ENCODE measurements at places on chromosomes 7 and 10.

DNA sequence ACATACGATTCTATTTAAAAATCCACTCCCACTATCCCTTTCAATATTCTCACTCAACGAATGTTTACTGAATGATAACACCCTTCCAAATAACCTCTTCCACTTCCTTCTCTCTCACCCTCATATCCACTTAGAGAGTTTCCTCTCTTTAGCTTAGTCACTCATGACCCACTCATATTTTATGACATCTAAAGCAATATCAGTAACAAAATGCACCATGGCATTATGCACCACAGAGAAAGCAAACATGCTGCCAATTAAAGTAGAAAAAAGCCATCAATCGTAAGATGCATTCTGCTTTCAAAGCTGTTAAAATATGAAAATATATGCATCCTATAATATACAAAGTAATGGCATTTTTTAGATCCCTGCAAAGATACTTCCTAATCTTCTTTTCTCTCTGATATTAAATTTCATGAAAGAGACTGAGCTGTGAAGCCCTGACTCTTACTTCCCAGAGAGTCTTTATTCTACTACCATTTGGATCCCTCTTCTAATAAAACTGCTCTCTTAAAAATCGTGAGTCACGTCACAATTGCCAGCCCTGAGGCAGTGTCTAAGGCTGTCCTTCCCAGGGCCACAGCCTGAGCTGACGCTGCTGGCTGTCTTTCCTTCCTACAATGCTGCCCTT is 283.0 kb upstream of the KLF6 start:
- DNase-seq: no peak

DNA sequence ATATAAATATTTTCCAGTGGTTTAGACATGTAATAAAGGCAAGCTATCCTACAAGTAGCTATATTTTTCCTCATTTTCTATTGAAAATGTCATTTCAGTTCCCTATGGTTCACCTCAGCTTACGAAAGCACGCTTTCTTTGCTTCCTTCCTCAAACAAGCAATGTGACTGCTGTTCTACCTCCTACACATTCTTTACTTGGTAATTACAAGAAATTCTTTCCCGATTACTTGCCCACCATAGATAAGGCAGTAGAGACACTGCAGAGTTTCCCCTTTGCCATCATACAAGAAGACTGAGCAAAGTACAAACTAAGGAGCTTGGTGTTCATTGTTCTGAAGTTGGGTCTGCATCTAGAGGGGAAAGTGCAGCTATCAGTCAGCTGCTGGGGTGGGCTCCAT is 249.4 kb downstream of the CRPPA start:
- DNase-seq: no peak

DNA sequence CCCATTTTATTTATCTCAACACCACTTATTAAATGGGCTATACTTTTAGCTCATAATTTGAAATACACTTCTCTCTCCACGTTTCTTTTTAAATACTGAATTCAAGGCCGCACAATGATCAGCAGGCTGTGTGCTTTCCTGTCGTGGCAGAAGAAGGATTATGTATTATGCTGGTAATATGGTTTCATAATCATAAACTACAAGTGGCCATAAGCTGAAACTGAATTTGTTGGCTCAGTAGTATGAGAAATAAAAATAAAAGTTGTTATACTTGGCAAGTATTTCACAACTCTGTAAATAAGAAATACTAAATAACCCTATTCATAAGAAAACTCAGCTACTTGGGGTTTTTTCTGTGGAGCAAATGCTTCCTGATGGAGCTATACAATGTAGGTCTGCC is 313.6 kb downstream of the DOCK4 start:
- DNase-seq: no peak

DNA sequence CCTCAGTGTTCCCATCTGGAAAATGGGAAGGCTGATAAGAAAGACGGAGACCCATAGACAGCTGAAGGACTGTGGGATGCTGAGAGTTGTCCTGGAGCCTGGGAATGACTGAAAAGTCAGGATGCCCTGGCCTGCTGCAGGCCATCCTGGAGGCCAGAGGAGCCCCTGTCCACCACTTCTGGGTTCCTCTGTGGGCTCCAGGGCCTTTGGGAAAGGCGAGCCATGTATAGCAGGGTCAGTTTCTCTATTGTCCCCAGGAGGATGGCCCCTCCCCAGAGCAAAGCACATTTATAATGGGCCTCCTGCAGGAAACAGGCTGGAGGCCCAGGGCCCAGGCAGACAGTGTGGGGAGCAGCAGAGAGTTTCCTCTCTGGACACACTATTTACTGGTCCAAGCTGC is 471.4 kb upstream of the MGMT start:
- no peak for DNase-seq

DNA sequence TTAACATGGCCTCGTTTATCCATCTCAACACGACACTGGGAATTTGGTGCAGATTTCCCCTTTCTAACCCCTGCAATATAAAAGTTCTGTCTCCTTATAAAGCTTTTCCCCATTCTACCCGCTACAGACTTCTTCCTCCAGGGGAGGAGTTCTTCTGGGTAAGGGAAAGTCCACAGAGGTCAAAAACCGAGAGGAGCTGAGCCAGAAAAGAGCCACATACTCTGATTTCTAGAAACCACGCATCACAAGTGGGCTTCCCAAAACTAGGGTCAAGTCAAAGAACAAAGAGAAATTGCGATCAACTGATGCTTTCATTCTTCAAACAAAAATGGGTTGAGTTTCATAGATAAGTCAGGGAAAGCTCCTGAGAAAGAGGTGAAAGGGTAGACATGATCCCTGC is 6.8 kb downstream of the IL6 start:
- no peak for DNase-seq

- DNase-seq: no peak
Measured at GRCh38 chr10:16016688-16017087, 156.4 kb upstream of the MINDY3 start.

GRCh38 chr7:143280566-143280965 is 4.2 kb upstream of the TMEM139 start:
- DNase-seq: no peak

- no peak for DNase-seq
Measured at GRCh38 chr7:32217341-32218153, 147.3 kb upstream of the PDE1C start.

DNA sequence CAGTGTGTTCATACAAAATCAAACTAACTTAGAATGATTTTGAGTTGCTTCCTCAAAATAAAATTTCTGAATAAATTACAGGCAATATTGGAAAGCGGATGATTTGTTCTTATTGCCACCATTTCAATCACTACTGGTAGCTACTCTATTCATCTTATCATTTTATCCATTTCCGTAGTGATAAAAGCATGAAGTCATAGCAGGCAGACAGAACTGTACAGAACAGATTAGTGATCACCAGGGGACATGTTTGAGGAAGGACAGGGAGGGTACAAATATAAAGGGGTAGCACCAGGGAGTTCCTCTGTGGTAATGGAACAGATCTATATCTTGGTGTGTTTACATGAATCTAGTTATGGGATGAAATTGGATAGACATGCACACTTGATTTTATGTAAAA is 138.5 kb downstream of the WNT2 start:
- no peak for DNase-seq

DNA sequence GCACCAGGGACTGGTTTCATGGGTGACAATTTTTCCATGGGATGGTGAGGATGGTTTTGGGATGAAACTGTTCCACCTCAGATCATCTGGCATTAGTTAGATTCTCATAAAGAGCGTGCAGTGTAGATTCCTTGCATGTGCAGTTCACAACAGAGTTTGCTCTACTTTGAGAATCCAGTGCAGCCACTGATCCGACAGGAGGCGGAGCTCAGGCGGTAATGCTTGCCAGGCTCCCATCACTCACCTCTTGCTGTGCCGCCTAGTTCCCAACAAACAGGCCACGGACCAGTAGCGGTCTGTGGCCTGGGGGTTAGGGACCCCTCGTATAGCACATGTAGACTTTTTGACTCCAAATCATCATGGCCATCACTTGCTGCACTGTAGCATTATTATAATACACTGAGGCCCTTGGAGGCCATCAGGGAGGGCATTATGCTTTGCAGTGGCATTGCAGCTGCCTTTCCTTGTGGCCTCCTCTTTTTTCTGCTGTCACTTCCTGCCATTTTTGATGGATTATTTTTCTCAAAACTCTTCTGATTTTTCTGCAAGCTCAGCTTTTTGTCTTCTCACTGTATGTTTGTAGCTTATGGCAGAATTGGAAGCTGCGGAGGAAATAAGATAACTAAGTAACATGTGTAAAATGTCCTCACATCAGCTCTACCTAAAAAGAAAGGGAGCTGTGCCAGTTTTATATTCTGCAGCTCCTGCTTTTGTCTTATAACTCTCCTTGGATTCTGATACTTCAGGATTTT is 18.5 kb downstream of the CSGALNACT2 start:
- no peak for DNase-seq

DNA sequence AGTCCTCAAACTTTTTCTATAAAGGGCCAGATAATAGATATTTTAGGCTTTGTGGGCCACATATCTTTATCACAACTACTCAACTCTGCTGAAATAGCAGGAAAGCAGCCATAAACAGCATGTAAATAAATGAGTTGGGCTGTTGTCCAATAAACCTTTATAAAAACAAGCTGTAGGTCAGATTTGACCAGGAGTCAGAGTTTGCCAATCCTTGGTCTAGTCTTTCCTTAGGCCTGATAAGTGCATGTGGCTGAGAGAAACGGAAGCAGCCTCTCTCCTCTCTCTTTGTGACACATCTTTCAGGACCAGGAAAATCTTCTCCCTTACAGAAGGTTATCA is 724.5 kb downstream of the GRID1 start:
- DNase-seq: no peak

- no peak for DNase-seq
Measured at GRCh38 chr7:87148332-87148955, 3.8 kb upstream of the DMTF1 start.

DNA sequence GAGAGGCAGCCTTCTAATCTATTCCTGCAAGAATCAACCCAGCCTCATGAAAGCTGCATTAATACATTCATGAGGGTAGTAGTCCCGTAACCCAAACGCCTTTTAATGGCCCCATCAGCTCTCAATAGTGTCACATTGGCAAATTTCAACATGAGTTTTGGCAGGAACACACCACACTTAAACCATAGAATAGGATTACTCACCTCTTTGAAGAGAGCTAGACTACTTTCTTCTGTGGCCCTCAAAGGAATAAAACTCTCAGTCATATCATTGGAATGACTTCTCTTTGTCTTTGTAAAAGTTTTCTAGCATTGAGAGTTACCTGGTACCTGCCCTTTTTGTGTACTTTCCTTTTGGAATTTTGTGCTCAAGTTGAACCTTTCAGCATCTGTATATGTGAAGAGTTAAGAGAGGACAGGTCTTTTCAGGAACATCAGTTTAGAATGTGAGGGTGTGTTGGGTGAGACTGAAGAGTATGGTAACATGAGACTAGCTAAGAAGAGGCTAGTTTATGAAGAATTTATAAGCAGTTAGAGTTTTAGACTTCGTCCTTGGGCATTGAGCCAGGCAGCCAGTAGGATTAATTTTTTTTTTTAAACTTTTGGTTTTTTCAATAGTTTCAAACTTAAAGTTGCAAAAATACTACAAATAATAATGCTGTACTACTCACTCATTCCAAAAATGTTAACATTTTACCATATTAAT is 92.6 kb downstream of the MLLT10 start:
- no peak for DNase-seq

- no peak for DNase-seq
Measured at GRCh38 chr10:106771154-106771553, 393.4 kb downstream of the SORCS1 start.

DNA sequence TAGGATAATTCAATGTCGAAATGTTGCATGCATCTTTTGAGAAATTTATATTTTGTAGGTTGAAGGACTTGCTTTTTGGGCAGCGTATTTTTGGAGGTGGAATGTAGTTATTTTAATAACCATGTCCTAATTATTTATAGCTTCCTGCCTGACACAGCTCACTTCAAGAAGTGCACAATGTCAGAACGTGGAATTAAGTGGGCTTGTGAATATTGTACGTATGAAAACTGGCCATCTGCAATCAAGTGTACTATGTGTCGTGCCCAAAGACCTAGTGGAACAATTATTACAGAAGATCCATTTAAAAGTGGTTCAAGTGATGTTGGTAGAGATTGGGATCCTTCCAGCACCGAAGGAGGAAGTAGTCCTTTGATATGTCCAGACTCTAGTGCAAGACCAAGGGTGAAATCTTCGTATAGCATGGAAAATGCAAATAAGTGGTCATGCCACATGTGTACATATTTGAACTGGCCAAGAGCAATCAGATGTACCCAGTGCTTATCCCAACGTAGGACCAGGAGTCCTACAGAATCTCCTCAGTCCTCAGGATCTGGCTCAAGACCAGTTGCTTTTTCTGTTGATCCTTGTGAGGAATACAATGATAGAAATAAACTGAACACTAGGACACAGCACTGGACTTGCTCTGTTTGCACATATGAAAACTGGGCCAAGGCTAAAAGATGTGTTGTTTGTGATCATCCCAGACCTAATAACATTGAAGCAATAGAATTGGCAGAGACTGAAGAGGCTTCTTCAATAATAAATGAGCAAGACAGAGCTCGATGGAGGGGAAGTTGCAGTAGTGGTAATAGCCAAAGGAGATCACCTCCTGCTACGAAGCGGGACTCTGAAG is 620 bp downstream of the ZRANB1 start:
- DNase-seq: no peak

- no peak for DNase-seq
Measured at GRCh38 chr7:106045586-106045985, 66.5 kb downstream of the SYPL1 start.

DNA sequence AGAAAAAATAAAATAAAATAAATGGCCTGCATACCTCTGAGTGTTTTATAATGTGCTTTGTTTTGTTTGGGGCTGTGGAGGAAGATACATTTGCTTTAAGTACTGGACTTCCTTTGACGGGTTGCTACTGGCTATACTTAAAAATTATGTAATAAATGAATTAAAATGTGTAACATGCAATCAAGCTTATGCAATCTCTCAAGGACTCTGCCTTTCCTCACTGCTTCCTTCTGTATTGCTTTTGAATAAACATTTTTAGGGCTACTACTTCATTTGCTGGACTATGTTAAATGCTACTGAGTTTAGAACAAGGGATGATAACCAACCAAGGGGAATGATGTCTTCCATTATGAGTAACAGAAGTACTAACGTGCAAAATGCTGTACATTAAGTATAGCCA is 91.6 kb downstream of the ETV1 start:
- DNase-seq: no peak

GRCh38 chr7:81600608-81601007 is 169.2 kb downstream of the HGF start:
- no peak for DNase-seq

GRCh38 chr10:130763491-130763890 is 548.0 kb downstream of the TCERG1L start:
- no peak for DNase-seq

DNA sequence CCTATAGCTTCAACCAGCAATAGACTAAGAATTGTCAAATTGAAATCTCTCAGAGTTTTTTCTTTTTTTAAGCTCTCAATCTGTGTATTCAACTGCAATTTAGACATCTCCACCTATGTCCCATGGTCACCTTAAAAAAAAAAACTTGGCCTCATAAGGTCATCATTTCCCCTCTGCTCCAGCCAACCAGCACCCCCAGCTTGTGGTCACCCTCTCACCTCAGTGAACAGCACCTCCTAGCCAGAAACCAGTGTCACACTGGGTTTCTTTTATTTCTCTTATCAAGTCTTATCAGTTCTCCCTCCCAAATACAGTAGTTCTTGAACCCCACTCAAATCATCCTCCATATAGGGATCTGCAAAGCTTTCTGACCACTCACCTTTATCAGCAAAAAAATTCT is 4.0 kb downstream of the ITGB1 start:
- no peak for DNase-seq

All from ecto neural progenitor cell (in vitro differentiated cells).